ENCODE measurements at places on chromosomes 12 and 14.
A peak's percentile ranks its signal among the peaks of the same experiment; 100 is the strongest.

- no peak for DNase-seq
Measured at GRCh38 chr12:82666830-82667229, 19.9 kb upstream of the TMTC2 start.

GRCh38 chr12:60173224-60174170 is 577.7 kb downstream of the SLC16A7 start:
- DNase-seq, result peak; percentile 49

DNA sequence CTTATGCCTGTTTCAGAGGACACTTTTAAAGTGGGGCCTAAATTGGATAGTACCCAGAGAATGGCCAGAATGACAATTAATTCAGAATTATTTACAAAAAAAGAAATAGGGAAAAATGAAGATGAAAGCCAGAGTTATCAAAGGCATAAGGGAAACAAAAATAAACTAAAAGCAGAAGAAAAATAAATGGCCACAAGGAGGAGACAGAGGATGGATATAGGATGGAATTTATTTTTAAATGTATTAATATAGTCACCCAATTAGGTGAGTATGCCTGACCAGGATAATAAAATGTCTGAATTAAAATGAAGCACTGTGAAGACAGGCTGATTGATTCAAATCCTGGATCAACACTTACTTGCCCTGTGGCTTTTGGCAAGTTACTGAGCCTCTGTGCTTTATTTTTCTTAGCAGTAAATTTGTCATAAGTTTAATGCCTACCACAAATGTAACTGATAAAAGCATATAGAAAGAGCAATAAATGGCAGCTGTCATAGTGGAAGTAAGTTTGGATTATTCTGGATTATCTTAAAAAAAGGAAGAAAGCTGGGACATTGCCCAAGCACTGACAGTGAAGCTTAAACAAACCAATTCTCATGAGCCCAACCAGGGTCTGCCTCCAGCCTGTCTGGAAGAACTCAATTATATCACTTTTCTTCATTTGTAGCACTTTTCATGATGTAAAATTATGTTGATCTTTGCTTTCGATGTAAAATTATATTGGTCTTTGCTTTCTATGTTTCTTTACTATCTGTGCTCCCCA is 3.5 kb downstream of the CLEC9A start:
- DNase-seq, result no peak

GRCh38 chr14:74702293-74702692 is 10.6 kb downstream of the AREL1 start:
- DNase-seq, result no peak

DNA sequence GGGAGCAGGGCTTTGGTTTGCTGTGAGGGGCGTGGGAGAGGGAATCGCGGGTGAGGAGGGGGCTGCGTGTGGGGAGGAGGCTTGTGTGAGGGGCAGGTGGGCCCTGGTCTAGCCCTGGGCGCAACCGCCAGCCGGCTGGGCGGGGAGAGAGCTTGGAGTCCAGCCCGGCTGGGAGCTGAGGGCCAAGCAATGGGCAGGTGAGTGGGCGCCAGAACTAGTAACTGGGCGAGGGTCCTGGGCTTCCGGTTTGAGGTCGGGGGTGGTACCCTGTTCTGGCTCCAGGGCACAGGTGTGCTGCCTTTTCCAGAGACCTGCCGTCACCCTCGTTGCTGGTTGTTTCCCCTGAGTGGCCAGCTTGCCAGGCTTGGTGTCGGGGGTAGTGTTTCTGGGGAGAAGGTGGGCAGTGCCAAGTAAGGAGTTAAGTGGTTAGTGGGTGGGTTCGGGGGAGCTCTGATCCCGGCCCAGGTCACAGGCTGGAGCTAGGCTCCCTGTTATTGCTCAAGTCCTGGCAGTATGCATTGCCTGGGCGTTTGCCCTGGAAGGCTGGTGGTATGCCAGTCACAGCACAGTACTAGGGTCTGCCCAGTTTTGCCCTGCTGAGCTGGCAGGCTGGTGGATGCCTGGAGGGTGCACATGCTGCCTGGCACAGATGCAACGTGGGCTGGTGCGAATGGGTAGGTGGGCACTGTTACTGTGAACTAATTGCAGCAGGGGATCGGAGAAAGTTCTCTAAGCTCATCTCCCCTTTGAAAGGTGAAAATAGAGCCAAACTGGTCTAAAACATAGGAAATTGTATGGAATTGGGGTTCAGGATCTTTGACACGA is 683 bp downstream of the CIPC start:
- peak; percentile 53 for DNase-seq

- no peak for DNase-seq
Measured at GRCh38 chr12:66697404-66697803, 18.5 kb upstream of the GRIP1 start.

- no peak for DNase-seq
Measured at GRCh38 chr14:75030147-75030546, 21.1 kb downstream of the MLH3 start.

DNA sequence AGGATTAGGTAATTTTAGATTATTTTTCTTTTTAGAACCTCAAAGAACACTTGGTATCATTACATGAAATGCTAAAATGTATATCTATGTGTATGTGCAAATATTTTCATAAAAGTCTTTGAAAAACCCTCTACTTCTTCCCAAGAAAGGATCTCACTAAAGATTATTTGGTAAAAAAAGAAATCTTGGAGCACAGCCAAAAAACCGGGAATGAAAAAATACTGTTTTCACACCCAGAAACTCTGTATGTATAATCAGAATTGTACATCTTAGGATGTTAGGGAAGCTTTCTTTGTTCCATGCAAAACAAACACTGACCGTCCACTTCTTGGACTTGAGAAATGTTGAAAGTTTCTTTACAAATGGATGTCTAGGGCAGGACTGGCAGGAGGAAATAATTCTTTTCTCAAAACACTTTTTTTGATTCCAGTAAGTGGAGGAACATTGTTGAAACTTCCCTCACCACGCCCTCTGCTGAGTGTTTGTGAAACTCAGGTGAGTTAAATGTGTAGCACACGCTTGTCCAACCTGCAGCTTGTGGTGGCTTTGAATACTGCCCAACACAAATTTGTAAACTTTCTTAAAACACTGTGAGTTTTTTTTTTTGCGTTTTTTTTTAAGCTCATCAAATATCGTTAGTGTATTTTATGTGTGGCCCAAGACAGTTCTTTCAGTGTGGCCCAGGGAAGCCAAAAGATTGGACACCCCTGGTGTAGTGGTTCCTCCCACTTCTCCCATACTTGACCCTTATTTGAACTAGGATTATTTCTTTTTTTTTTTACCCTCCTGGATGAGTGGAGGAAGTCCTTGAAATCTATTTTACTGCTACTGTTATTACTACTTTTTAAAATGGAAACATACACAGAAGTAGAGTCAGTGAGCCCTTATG is 26.6 kb downstream of the FBXO34 start:
- DNase-seq, result peak; percentile 23

- no peak for DNase-seq
Measured at GRCh38 chr12:71938728-71939385, at the start of gene TPH2. TPH2 (plus strand) TSS chr12:71938845; CDS start chr12:71938987, 142 bp downstream.

- DNase-seq, result no peak
Measured at GRCh38 chr12:52010152-52010622, 3.4 kb downstream of the TAMALIN start.

GRCh38 chr12:131122631-131123030 is 168.9 kb downstream of the ADGRD1 start:
- no peak for DNase-seq

GRCh38 chr14:77868552-77869285 is 68.8 kb downstream of the ADCK1 start:
- DNase-seq, result no peak

DNA sequence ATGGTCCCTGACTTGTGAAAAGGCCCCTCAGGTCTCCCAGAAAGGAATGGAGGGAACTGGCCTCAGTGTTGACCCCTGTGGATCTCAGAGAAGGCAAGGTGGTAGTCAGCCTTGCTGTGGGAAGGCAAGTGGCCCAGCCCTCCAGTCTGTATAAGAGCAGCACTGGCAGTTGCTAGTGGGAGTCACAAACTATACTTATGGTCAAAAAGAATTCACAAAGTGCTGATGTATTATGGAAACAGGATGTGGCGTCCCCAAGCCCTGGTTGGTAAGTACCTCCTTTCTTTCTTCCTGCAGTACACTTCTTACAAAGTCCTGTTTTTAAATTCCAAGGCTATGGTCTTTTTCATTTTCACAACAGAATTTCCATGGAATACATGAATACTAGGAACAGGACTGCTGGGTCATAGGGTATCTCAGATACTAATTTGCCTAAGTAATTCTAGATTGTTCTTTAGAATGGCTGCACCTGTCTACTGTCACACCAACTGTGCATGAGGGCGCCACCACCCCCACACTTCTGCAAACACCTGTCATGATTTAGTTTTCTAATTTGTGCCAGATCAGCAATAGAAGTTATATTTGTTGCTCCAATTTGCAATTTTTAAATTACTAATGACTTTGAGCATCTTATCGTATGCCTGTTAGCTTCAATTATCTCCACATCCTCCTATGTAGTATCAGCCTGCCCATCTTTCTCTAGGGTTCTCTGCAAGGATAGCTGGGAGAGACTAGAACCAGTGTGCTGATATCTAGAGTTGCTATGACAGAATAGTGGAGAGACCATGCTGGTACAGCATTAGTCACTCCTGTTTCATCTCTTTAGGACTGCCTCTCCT is 40.7 kb upstream of the TMEM263 start:
- no peak for DNase-seq

- DNase-seq, result no peak
Measured at GRCh38 chr12:65657635-65658034, 166.6 kb upstream of the HMGA2 start.

GRCh38 chr14:75331471-75331870 is 52.8 kb downstream of the FOS start:
- no peak for DNase-seq

- DNase-seq, result no peak
Measured at GRCh38 chr12:19382111-19382526, 57.2 kb upstream of the AEBP2 start.

DNA sequence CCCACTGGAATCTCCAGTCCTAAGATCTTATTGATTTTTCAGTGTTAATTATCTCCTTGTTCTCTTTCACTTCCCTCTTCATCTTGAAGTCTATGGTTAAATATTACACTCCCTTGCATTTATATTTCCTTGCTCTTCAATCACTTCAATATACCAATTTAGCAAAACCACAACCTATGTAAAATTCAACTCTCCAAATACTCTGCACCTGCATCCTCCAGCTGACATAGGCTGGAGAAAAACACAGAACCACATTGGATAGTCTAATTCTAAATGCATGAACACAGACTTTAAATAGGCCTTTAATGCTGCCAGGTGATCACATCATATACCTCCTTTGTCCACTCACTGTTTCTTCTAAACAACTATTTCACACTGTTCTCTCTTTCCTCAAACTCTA is 253.8 kb upstream of the GARIN6 start:
- no peak for DNase-seq

DNA sequence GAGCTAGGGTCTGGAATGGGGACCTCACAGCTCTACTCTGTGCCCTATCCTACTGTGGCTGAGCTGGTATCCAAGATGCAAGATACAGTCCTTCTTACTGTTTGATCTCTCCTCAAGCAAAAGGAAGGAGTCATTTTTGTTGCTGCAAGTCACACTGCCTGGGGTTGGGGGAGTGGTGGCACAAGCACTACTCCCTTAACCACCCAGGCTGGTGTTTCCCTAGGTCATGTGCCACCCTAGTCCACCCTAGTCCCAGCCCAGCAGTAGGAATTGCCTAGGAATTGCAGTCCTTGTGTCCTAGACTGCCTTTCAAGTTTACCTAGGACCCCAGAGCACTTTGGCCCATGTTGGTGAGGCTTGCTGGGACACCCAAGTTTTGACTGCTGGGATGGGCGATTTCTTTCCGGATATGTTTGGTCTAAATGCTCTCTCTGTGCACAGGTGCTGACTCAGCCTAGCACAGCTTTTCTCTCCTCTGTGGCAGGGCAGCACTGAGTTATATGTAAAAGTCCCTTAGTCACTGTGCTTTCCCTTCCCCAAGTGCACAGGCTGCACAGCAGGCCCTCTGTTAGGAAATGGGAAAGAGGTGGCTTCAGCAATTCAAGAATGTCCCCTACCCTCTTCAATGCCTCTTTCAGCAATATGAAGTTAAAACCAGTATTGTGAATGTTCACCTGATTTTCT is 54.9 kb downstream of the SLC6A15 start:
- no peak for DNase-seq

- DNase-seq, result no peak
Measured at GRCh38 chr12:114744691-114745090, 60.7 kb upstream of the TBX3 start.

GRCh38 chr12:108117163-108117849 is 11.8 kb upstream of the WSCD2 start:
- DNase-seq, result peak; percentile 70

DNA sequence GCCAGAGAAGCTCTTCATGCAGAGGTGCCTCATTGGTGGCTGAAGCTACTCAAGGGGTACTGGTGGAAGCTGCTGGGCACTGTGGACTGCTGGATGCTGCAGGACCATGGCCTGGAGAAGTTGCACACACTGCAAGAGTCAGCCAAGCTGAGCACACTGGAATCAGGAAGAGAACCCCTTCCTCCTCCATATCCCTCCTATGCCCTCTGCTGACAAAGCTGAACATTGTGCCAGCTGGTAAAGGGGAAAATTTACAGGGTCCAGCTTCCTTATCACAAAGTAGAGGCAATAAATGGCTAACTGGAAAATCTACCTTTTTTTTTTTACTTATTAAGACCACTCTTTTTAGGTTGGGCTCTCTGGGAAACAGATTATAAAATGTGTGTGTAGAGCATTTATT is 6.5 kb downstream of the CCDC175 start:
- peak; percentile 30 for DNase-seq

DNA sequence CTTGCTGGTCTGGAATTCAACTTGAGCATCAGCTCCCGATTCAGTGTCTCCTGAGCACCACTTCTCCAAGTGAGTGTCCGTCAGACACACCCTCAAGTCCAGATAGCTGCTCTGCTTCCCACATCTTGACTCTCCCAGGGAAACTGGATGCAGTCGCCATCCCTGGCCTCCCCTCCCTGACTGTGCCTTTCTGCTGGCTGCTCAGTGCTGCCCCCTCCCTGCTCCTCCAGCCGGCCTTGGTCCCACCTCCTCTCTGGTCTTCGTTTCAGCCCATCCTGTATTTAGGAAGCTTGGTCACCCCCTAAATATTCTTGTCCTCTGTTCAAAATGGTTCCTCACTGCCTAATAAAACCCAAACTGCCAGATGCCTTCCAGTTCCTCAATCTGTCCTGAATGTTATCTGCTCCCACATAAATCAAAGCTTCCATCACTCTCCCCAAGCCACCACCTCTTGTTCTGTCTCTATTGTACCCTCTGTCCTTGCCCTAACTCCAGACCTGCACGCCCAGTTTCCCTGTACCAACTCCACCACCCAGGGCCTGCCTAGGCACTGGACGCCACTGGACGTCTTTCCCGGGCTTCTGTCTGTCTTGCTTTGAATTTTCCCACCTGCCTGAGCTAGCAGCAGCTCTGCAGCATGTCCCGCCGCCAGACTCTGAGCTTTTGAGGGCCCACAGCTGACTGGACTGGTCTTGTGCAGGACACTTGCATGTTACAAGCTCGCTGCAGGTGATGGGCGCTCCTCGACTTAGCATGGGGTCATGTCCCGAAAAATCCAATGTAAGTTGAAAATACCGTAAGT is 33.8 kb downstream of the CCDC92 start:
- DNase-seq, result no peak

DNA sequence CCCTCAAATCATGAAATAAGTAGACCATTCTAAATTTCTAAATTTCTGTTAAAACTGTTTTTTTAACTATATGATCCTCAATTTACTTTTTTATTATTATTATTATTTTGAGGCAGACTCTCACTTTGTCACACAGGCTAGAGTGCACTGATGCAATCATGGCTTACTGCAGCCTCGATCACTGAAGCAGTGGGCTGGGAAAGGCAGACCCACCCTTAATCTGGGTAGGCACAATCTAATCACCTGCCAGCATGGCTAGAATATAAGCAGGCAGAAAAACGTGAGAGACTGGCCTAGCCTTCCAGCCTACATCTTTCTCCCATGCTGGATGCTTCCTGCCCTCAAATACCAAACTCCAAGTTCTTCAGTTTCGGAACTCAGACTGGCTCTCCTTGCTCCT is 2.3 kb downstream of the ERO1A start:
- no peak for DNase-seq
